ENCODE measurements at places on chromosomes 2 and 18.

GRCh38 chr2:200305797-200306195 is 697 bp upstream of the SPATS2L start:
- DNase-seq, result peak; percentile 15

DNA sequence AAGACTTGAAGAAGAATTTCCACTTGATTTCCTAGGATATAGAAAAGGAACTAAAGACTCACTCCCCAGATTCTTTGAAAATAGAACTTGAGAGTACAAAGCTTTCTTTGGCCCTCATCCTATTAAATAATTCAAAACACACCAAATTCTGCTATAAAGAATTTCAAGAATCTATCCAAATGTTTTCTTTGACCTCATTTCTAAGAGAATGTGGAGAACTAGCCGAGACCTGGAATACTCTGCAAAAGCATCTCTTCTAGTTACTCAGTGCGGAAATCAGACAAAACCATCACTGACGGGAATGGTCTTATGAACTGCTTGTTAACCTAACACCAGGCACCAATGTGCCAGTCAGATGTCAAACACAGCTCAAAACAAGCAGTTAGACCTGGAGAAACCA is 44.2 kb upstream of the ARL5A start:
- DNase-seq, result peak; percentile 56

DNA sequence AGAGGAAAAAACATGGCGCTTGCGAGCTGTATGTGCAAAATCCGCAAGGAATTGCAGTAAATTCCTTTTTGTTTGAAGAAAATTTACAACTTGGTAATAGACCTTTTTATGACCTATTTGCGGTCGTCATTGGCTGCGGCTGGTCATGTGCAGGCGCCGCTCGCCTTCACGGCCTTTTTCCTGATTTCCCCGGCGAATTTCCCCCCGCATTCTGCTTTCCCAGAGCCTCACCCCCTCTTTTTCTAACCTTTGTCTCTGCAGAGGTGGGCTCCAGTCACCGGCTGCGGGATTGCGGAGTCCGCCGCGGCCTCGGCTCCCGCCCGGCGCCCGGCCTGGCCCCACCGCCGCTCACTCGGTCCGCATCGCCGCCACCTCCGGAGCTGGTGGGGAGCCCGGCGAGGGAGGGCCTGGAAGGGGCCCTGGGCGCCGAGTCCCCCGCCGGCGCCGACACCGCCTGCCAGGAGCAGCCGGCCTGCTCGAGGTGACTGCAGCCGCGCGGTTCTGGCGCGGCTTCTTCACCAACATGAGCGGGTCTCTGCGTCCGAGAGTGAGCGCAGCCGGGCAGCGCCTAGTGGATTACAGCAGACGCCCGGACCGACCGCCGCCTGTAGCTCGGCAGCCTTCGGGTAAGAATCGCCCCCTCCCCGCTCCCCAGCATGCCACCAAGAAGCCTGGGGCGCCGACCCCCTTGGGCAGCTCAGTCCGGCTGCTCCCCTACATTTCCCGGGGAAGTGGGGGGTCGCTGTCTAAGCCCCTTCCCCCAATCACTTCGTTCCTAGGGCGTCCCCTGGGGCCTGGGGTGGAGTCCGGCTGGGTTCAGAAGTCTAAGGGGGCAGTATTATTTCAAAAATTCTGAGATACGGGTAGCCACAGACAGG is 7.1 kb downstream of the HOXD8 start:
- DNase-seq, result no peak

DNA sequence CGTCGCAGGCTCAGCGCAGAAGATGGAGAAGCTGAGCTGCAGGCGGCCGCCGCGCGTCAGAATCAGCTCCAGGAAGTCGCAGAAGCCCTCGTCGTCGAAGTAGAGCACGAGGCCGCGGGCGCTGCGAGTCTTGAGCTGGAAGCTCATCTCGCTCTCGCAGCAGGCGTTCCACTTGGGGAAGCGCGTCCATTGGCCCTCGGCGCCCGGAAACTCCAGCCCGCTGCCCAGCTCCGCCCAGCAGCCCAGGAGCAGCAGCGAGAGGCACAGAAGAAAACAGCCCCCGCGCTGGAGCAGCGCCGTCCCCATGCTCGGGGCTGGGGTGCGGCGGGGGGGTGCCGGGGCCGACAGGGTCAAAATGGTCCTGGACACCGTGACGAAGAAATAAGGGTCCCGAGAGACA is 4.0 kb downstream of the NRXN1 start:
- DNase-seq, result no peak

GRCh38 chr2:127324635-127325034 is 30.7 kb upstream of the ERCC3 start:
- DNase-seq, result peak; percentile 47

GRCh38 chr2:85838181-85838580 is 50.6 kb downstream of the ST3GAL5 start:
- peak; percentile 13 for DNase-seq

GRCh38 chr2:233798335-233799086 is 20.4 kb downstream of the MROH2A start:
- no peak for DNase-seq

- DNase-seq, result peak; percentile 31
Observed at GRCh38 chr2:240584486-240585031, 2.0 kb upstream of the CAPN10 start.

DNA sequence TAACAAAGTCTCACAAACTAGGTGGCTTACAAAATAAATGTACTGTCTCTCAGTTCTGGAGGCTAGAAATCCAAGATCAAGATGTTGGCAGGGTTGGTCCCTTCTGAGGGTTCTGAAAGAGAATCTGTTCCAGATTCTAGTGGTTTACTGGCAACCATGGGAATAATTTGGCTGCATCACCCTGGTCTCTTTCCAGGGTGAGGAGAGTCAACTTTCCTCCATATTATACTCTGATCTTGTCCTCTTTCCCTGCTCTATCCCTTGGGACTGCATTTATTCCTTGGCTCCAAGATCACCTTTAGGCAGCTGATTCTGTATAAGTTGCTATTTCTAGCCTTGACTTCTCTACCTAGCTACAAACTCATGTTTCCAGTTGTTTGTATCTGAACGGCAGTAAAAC is 35.2 kb downstream of the SLC40A1 start:
- DNase-seq, result peak; percentile 79

GRCh38 chr2:217063238-217063755 is 203.4 kb upstream of the TNP1 start:
- DNase-seq, result no peak
